Heart left ventricle (tissue), 16 donors: ENCODE measurements at places on chromosomes 4 and X. TPM values are rescaled to one million over a fixed set of nuclear protein-coding genes. Genes with fewer than 3 reads are reported as not detected.

DNA sequence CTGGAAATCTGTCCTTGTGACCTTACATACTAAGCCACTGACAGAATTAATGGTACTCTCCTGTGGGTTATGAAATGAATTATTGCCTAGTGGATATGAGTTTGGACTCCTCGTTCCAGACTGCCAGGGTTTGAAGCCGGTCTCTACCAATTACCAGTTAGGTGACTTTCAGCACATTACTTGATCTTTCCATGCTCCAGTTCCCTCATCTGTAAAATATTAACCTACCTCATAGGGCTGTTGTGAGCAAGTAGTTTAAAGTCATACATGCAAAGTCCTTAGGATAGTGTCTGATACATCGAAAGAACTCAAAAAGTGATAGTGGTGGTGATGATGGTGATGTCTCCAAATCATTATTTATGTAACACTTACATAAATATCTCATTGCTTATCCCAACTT is 373.5 kb upstream of the ARX start:
- no peak overlapping the region for H3K27ac ChIP-seq
- H3K27me3 ChIP-seq, result no peaks in the 10 kb centered on the region
- DNase-seq, result no peak
- no peak overlapping the region for H3K4me3 ChIP-seq
- no peaks in the 10 kb centered on the region for H3K4me1 ChIP-seq

- no peak overlapping the region for H3K27ac ChIP-seq
- no peaks in the 10 kb centered on the region for H3K27me3 ChIP-seq
- no peak for DNase-seq
- no peaks in the 10 kb centered on the region for H3K36me3 ChIP-seq
- no peaks in the 10 kb centered on the region for H3K4me1 ChIP-seq
Observed at GRCh38 chrX:130726661-130727060, 176.3 kb downstream of the ENOX2 start.

GRCh38 chr4:183411291-183411861 is 33.1 kb upstream of the CDKN2AIP start:
- no peaks in the 10 kb centered on the region for H3K36me3 ChIP-seq
- no peak overlapping the region for H3K4me3 ChIP-seq
- H3K4me1 ChIP-seq, result no peaks in the 10 kb centered on the region
- H3K27me3 ChIP-seq, result no peaks in the 10 kb centered on the region
- H3K27ac ChIP-seq, result no peak overlapping the region

DNA sequence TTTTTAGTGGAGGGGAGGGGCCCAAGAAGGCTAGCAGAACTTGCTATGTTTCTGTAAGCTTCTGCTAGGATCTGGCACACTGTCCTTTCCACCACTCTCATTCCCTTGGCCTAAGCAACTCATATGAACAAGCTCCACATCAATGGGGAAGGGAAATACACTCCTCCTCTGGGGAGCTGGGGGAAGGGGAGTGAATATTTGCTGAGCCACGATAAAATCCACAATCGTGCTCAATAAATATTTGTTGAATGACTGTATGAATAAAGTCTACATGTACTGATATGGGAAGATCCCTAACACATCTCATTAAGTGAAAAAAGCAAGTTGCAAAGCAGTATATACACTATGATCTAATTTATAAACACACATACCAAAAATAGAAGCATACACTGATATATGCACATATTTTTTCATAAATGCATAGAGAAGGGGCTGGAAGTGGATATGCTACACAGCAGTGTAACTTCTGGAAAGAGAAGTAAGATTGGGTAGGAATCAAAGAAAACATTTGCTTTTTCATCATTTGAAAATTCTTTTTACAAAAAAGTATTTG is 95.8 kb upstream of the EFHC2 start:
- H3K27me3 ChIP-seq, result no peaks in the 10 kb centered on the region
- H3K4me1 ChIP-seq, result no peaks in the 10 kb centered on the region
- no peaks in the 10 kb centered on the region for H3K36me3 ChIP-seq
- no peak overlapping the region for H3K4me3 ChIP-seq
- no peak overlapping the region for H3K27ac ChIP-seq

The HEPH gene
- 7.8 TPM for total RNA-seq

The SOWAHB gene
- total RNA-seq, result not detected

DNA sequence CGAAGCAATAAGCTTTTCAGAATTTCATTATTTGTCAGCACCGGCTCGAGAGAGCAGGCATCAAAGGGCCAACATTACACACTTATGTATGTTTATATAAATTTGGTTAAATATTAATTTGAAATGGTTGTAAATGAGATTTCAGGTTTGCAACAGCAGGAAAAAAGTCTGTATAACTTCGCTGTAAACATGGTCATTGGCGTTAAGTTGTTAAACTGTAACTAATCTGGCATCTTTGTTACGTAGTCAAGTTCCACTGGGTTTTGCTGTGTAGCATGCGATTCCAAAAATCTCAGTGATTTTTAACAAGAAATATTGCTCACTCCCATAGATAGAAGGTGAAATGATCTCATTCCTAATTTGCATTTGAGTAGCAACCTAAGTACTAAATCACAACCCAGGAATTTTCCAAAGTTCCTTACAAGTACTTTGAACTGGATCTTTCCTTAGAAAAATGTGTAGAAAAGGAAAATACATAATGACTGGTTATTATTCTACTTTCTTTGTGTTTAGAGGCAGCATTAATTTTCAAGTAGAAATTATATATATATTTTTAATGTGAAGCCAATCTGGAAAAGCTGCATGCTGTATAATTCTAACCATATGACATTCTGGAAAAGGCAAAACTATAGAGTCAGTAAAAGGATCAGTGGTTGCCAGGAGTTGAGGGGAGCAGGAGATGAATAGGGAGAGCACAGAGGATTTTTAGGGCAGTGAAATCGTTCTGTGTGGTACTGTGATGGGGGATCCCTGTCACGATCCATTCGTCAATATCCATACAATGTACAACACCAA is 222.1 kb downstream of the CBR4 start:
- peaks cover 16% of the 10 kb centered on the region for H3K4me1 ChIP-seq
- no peaks in the 10 kb centered on the region for H3K36me3 ChIP-seq
- H3K27me3 ChIP-seq, result no peaks in the 10 kb centered on the region
- no peak for DNase-seq

GRCh38 chr4:24559889-24560288 is 24.5 kb downstream of the DHX15 start:
- H3K27me3 ChIP-seq, result no peaks in the 10 kb centered on the region
- H3K36me3 ChIP-seq, result no peaks in the 10 kb centered on the region
- H3K4me1 ChIP-seq, result peaks cover 62% of the 10 kb centered on the region
- DNase-seq, result no peak
- H3K4me3 ChIP-seq, result no peak overlapping the region

The MAP9 gene
- total RNA-seq, result 3.9 TPM

GRCh38 chrX:129634541-129634940 is 20.2 kb downstream of the APLN start:
- no peak for DNase-seq
- no peak overlapping the region for H3K27ac ChIP-seq
- no peaks in the 10 kb centered on the region for H3K36me3 ChIP-seq
- H3K27me3 ChIP-seq, result no peaks in the 10 kb centered on the region
